ENCODE measurements at places on chromosomes 12 and 14.

GRCh38 chr14:73489481-73490175 lies 1.1 kb upstream of the RIOX1 start:
- peak; percentile 24 for DNase-seq

DNA sequence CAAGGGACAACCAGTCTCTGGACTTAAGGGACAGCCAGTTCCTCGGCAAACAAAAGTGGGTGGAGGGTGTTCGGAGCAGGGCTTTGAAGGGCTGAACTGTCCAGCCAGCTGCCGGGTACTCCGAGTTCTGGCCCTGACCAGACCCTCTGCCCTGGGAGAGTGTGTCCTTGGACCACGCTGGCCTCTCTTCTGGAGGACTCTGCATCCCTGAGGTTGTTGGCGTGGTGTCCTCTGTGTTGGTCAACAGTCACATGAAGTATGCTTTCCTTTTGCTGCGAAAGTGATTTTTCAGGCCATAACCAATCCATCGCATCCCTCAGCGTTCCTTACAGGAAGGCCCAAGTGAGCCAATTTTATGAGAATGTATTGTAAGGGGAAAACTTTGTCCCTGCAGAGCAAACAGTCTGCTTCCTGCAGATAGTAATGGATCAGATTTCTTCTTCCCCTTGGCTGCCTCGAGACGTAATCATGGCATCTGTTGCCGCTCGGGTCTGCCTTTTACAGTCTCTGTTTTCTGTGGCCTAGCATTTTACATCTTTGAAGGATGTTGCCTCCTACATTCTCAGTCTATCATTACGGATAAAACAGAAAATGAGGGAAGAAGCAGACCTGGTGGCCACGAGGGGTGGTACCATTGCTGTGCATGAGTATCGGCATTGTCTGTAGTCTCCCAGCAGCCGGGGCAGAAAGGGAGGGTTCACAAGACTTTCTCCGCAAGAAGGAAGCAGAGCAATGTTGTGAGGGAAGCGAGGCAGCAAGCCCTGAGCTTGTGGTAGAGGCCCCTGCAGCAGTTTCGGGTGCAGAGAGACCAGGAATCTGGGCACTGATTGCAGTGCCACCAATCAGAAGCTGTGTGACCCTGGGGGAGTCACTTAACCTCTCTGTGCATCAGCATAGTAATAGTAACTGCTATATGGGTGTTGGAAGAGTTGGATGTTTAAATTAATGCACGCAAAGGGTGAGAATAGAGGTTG lies 47.4 kb downstream of the SMIM41 start:
- no peak for DNase-seq

DNA sequence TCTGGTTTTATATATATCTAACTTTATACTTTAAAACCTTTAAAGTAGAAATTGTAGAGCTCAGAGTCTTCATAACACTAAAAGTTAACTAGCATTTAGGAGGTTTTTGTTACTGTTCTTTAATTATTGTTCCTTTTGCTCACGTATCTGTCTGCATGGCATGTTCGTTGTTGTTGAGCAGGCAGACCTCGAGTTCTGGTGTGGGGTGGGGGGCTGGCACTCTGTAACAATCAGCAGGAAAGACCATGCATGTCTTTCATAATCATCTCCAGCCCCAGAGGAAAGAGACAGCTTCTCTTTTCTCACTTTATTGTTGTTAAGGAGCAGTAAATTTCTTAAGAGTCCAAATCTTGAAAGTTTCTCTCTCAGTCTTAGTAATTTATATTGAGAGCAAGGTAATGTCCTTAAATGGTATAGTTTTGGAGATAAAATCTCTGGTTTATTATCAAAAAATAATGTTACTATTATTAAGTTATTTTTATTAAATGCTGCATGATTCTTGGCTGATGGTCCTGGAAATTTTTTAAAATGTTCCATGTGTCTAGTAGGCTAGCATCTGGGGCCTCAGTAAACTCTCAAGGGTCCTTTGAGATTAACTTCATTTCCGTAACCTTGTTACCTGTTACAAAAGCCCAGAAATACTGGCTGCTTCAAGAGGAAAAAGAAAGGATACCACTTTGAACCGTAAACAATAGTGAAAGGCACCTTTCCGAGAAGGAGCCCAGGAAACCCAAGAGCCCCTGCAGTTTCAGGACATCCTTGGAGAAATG lies 30.3 kb downstream of the CKB start:
- no peak for DNase-seq

DNA sequence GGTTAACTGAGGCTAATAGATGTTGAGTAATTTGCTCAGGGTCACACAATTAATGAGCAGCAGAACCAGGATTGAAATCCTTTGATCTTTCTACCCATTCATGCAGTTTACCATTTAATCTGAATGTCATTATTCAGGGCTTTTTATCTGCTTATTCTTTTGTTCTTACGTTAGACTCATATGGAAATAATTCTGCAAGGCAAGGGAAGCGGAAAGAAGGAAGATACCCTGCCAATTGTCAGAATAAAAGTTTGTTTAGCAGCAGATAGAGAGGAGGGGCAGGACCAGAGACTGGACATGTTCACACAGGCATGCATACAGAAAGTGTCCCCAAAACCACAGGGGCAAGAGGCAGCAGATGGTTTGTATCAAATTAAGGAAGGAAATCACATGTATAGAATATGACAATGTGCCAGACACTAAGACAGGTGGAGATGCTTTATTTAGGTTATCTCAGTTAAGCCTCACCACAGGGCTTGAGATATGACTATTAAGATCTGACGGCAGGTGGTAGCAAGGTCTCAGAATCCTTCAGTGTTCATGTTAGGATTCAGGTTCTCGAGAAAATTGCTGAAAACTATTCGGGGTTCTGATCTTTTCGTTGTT lies 29.8 kb downstream of the BRMS1L start:
- DNase-seq, result no peak

DNA sequence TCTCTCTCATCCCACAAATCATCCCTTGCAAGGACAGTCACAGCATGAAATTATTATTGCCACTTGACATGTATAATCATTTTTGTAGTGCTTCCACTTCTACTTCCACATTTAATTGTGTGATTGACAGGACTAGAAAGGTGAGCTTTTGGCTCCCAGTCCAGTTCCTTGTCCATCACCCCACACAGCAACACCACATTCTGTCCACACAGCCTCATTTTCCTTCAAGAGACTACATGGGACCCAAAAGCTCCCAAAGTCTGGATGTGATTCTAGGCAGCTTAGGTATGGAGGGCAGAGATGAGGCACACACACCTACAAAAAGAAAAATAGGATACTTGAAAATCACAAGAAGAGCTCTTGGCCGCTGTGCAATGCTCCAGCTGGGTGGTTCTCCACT lies 366.3 kb downstream of the DPF3 start:
- DNase-seq, result no peak

GRCh38 chr12:58046271-58046670 lies 104.9 kb downstream of the ATP23 start:
- no peak for DNase-seq

DNA sequence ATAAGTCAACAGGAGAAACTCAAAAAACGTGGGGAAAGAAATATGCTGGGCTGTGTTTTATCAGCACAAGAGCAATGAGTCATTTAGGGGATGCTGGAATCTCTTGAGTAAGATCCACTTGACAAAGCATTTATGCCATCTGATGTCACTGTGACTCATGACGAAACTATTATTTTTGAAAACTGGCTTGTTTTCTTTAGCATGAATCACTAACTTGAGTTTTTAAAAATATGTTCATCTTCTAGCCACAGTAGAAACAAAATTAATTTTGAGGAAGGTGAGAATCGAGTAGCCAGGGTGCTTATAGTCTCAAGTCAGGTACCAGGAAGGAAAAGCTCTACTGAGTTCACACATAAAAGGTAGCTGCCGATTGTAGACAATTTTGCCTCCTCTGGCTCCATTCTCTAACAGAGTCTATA lies 456.2 kb upstream of the MGAT4C start:
- DNase-seq, result no peak

DNA sequence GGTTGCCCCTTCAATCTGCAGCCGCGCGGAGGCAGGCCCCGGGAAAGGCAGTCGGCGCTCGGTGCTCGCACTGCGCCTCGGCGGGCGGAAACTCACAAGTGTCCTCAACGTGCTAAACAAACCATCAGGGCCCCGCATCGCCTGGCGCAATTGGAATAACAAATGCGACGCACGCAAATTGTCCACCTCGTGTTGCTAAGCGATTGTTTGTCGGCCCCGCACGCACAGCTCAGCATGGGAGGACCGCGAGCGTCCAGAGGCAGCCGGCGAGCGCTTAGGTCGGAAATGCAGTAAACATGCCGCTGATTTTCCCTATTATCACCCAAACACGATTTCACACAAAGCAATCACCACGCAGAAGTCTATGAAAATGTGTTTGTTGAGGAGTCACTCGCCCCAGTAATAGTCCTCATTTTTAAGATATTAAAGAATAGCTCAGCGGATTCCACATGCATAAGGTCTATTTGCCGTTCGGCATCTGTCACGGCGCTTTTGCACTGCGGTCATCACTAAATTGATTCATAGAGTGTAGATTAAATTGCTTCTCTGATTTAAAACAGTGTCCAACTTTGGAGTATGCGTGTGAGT lies 3.2 kb upstream of the GSC start:
- DNase-seq, result no peak

- peak; percentile 60 for DNase-seq
These were observed 11.0 kb downstream of the PLEKHG3 start for GRCh38 chr14:64715146-64715627.

- DNase-seq, result no peak
These were observed 60.1 kb upstream of the PPM1H start for GRCh38 chr12:62995097-62995496.

GRCh38 chr12:113678223-113679119 lies 206.8 kb upstream of the LHX5 start:
- DNase-seq, result no peak

DNA sequence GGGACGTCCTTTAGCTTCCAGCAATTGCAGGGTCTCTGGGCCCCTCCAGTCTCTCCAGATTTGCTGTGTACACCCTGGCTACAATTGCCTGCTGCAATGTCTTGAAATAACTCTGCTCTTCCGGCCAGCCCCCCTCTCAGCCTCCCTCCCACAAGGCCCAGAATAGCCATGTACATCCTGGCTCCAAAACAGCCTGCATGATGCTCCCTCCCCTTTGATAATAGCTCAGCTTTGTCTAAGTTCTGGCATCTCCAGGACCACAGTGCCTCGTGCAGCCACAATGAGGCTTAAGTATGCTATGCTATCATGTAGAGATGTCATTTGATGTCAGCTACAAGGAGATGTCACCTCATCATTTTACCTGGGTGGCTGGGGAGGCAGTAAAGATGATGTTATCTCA lies 74.6 kb downstream of the SRRM4 start:
- DNase-seq, result no peak

- no peak for DNase-seq
These were observed 40.1 kb upstream of the CISTR start for GRCh38 chr12:53791735-53792326.
